ENCODE measurements at places on chromosomes 2 and 18.

GRCh38 chr2:33443274-33443829 is 33.1 kb upstream of the RASGRP3 start:
- DNase-seq = no peak

GRCh38 chr2:48457227-48457626 is 72.7 kb upstream of the STON1 start:
- DNase-seq = no peak

DNA sequence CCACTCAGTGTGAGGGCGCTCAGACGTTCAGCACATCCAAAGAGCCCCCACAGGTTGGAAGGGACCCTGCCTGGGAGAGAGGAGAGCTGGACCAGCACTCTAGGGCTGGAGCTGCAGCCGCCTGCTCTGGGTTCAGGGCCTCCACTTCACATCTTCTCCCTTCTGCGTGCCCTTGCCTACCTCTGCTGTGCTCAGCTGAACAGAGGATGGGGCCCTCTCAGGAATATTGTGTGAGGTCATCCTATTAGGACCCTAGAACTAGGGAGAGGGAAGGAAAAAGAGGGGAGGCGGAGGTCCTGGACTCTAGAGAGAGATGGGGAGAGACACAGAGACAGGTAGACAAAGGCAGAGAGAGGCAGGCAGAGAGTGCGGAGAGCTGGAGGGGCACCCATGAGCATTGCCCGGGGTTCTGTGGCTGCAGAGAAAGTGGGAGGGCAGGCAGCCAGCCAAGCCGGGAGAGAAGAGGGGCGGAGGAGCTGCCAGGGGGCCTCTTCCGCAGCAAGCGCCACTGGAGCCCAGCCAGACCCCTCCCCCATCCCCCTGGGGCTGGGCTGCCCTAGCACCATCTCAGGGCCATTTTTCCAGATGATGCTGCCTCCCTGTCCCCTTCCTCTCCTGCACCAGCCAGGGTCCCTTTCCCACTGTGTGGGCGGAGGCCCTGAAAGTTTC is 8.3 kb upstream of the TNS1 start:
- DNase-seq = no peak

DNA sequence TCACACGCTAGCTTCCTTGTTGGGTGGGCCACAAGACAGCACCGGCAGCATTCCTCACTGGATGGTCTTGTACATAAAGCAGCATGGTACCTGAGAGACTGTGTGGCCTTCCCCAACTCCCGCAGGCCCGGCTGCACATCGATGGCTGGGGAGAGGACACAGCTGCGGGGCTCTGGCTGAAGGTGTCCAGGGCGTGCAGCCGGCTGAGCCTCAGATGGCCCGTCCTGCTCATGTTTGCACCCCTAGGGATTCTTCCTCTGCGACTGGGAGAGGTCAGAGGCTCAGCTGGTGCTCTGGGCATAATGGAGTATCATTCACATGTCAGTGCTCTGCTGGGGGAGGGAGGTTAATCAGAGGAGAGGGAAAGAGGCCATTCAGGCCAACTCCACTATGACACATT is 207.9 kb downstream of the SEPTIN10 start:
- DNase-seq = no peak

GRCh38 chr2:181552808-181553207 is 95.6 kb downstream of the ITGA4 start:
- no peak for DNase-seq

DNA sequence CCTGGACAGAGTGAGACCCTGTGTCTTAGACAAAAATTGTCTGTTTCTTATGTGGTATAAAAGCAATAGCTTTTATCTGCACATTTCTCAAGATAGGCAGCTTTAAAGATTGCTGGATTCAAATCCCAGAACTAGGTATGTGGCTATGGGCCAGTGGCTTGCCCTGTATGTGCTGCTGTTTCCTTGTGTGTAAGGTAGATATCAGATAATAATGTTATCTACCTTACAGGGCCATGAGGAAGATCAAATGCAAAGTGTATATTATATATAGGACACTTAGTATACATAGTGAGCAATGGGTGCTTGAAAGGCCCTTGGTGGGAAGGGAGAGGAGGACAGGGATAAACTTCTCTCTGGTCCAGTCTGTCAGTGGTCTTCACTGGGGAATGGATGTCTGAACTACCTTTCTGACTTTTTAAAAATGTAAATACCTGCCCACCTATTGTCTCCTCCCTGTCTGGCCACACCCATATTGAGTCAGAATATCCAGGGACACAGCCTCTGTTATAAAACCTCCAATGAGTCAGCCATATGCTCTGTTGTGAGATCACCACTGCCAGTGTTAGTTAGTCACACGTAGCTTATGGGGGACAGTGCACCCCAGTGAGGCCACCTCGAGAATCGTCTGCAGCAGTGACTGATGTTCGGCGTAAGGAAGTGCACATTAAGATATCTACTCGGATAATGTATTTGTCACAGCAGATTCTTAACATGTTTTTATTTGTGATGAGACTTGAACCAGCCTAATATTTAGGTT is 383.4 kb downstream of the PTPRM start:
- DNase-seq = no peak

DNA sequence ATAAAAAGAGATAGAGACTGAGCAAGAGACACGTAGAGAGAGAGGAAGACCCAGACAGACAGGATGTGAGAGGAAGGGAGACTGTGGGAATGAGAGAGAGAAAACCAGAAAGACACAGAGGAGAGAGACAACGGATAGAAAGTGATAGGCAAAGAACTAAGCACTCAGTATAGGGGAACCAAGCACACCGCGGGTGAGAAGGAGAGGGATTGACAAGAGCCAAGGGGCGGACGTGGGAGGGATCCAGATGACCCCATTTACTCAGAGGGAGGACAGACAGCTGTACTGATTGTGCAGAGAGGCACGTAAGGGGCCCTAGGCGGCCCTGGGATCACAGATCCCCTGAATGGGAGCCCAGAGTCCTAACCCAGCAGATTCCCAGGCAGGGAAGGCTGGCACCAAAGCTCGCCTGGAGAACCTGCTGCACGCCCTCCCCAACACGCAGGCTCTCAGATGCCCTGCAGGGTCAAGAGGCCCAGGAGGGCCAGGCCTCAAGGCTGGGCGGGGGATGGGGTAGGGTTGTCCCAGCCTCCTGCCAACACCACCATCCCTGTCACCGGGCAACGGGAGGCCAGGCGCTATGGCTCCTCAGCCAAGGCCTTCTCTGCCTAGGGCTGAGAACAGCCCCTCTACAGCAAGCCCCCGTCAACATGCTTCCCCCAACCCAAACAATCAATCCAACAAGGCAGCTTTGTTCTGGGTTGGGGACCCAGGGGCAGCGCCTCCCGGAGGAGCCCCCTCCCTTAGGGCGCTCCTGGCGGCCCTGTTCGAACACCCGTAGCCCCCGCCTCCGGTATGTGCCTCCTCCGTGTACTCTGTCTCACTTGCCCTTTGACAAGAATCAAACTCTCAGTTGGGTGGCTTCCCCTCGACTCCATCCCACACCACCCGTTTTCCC is 579 bp downstream of the LOXL3 start:
- DNase-seq = no peak

DNA sequence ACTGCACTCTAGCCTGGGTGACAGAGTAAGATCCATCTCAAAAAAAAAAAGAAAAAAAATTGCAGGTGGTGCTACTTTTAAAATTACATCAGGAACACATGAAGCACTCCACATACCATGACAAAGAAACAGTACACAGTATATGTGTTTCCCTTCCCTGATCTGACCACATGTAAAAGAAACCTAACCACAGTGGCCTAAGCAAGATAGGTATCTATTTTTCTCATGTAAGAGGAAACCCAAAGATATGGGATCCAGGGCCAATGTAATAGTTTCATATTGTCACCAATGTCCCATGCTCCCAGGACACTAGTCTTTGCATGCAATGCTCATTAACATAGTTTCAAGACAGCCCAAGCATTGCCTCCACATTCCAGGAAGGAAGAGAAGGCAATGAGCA is 99.9 kb downstream of the DYM start:
- no peak for DNase-seq

- DNase-seq = no peak
Observed at GRCh38 chr18:32974421-32975162, 201.8 kb upstream of the KLHL14 start.

GRCh38 chr2:8247905-8248622 is 433.8 kb upstream of the ID2 start:
- no peak for DNase-seq

Measured in suppressor macrophage treated with lipopolysaccharide for 4 hours (primary cell).